CD8-positive, alpha-beta T cell (primary cell): ENCODE measurements at places on chromosomes 3 and 15.
A peak's percentile ranks its signal among the peaks of the same experiment; 100 is the strongest.

DNA sequence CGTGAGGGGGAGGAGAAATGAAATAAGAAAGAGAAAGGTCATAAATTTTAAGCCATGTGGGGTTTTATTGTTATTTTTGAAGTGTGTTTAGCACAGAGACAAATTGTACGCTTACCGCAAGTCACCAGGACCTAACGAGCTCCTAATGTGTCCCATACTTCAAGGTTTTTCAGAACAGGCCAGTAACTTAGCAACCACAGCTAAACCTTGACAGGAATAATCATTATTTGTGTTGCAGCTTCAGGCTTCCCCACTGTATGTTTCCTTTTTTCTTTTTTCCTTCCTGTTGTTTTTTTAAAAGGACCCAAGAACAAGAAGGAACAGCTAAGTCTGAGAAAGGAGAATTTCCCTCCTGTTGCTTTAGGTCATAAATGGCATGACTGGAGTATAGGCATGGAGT is 160.8 kb downstream of the TUSC7 start:
- no peak for DNase-seq

DNA sequence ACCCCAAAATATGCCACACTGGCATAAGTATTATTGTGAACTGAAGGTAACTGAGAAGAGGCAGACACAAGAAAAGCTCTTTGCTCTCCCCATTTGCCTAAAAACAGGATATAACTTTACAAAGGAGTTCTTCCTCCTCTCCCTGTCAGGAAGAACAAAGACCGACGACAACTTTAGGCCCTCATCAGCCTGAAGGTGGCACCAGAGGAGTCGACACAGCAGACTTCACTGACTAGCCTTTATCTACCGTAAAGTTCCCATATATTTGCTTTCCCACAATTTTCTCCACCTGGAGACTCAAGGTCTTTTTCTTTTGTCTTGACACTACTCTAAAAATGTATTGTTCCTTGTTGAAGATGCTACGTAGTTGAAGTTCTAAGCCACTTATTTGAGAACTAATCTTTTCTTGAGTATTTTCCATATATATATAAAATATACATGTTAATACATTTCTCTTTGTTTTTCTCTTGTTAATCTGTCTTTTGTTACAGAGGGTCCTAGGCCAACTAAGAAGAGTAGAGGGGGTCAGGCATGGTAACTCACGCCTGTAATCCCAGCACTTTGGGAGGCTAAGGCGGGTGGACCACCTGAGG is 16.2 kb upstream of the XIRP1 start:
- no peak for DNase-seq

DNA sequence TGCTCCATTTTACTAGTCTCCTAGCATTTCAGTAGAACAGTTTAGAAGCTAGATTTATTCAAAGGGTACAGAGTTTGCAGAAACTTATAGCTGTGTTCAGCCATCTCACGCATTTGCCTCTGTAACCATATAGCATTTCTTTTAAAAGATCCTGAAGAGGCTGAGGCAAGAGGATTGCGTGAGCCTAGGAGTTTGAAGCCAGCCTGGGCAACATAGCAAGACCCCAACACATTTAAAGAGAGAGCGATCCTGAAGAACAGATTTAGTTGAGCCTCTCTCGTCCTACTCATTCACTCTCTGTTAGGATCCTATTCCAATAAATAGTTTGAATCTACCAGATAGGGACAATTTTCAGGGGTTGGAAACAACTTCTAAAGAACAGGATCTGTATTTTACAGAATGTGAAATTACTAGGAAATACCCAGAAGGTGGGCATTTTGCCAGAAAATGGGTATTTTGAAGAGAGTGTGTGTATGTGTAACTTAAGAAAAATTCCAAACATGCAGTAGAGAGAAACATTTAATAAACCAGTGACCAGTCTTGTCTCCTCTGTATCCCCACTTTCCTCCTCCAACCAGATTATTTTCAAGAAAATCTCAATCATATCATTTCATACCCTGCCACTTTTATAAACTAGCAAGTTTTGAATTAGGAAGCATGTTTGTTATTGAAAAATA is 4.5 kb downstream of the EIF3J start:
- no peak for DNase-seq

- DNase-seq: no peak
Measured at GRCh38 chr3:71229905-71230657, 353.4 kb downstream of the FOXP1 start.

DNA sequence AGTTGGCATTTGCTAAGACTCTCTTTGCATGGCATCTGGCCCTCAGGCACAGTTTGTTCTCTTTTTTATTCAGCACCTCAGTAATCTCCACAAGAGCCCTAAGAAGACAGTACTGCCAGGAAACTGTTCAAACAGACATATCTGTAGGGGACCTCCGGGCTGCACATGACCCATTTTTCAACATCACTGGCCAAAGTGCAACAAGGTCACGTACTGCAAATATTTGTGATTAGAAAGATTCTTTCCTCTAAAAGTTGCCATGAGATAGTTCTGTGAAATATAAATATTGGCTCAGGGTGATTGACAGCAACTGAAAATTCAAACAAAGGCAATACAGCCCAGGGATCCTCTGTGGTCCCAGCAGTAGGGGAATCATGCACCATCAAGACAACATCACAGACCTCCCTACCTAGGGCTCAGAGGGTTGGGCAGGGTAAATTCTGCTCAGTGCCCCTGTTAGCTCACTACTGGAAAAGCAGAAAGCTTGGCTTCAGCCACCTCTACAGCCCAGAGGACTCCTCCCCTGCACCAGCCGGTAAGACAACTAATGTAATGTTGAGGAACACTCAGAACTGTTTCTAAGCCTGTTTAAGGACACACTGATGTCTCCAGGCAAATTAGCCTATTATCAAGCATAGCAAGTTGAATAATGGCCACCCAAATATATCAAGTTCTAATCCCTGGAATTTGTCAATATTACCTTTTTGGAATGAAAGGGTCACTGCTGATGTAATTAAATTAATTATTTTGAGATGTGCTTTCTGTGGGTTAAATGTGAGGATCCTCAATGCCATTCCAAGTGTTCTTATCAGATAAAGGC is 117.4 kb upstream of the LPP start:
- no peak for DNase-seq

DNA sequence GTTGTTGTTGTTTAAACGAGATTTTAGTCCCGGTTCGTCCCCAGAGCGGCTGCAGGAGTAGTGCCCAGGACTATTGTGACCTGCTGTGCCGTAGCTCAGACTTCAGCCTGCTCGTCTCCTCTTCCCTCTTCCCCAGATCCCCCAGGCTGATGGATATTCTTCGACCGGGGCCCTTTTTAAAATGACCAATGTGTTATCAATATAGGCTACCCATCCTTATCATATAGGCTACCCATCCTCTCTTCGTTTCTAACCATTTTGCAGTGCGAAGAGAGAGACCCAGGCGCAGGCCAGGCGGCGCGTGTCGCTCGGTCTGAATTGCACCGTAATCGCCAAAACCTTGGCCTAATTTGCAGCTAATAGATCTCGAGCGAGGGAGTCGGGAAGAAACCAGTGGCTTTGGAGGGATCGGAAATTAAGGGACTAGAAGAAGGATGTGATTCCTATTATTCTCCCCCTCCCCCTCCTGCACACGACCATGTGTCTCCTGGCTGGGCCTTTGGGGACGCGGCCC is 23.0 kb downstream of the NR2F2 start:
- no peak for DNase-seq

DNA sequence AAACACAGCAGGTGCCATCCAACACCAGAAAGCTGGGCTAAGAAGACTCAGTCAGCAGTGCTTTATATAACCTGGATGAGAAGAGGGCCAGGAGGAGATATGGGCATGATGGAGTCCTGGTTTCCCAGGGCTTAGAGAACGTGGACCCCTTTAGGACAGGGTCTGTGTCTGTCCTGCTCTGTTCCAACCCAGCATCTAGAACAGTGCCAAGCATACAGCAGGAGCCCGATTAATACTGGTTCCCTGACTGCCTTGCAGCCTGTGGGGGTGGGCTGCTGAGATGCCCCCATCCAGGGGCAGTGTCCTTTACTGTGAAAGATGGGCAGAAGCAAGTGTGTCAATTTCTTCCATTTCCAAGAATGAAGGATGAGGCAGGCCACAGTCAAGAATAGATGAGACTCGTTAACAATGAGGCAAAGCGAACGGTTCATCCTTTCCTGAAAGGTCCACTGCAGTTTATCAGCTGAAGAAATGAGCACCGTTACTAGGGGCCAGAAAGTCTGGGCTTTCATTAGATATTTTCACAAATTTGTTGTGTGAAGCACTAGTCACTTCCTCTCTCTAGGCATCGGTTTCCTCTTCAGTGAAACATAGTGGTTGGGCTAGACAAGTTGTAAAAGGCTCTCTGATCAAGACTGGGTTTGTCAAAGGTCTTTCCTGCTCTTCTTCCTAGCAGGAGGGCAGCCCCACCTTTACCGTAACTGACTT is 72.0 kb upstream of the HERC1 start:
- DNase-seq: no peak

GRCh38 chr15:68274201-68274848 is 3.2 kb upstream of the FEM1B start:
- no peak for DNase-seq

- peak; percentile 56 for DNase-seq
Measured at GRCh38 chr15:40307421-40308211, at the start of gene PLCB2. Gene PLCB2 (minus strand): TSS chr15:40307935. CDS start chr15:40307672, 263 bp downstream.

DNA sequence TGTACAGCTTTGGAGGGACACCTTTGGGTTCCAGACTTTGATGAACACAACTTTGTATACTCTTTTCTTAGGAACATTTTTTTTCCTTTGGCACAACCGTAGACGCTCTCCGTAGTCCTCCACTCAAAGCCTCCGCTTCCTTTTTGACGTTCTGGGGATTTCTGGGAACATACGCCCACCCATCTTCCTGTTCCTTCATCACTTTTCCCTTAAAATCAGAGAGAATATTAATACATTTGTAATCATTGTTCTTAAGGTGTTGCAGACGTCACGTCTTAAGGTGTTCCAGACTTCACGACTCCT is 405 bp upstream of the SPG21 start:
- no peak for DNase-seq

DNA sequence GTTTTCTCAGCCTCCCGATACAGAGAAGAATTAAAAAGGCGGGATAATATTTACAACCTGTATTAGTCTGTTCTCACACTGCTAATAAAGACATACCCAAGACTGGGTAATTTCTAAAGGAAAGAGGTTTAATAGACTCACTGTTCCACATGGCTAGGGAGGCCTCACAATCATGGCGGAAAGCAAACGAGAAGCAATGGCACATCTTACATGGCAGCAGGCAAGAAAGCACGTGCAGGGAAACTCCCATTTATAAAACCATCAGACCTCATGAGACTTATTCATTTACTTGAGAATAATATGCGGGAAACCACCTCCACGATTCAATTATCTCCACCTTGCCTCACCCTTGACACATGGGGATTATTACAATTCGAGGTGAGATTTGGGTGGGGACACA is 27.5 kb upstream of the RPL39L start:
- no peak for DNase-seq

GRCh38 chr3:81876826-81877225 is 115.4 kb upstream of the GBE1 start:
- DNase-seq: no peak

DNA sequence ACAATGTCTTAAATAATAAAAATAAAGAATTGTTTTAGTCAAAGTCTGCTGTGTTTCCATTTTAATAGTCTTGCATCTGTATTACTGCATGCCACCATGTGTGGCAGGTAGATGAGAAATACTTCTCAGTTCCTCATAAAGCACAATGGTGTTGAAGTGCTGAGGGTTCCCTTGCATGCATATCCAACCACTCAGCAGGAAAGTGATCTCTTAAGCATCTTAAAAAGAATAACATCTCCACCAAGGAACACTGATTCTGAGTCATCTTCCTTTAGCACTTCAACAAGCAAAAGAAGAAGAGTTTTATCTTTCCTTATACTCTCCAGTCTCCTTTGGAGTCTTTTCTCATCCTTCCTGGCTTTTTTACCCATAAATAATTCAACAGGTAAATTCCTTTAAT is 602.0 kb downstream of the TBL1XR1 start:
- no peak for DNase-seq

DNA sequence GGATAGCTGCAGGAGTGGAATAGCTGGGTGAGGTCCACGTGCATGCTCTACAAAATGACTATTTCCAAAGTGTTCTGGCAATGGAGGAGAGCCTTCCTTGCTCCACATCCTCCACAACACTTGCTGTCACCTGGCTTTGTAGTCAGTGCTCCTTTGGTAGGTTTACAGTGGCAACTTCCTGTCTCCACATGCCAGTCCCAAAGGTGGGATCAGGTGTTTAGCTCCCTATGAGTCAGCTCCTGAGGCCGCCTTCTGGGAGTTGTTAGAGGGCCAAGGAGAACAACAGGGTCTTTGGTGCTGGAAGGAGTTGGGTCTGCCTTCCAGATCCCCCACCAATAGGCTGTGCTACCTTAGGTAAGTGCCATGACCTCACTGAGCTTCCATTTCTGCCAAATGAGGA is 15.3 kb upstream of the LIMD1 start:
- DNase-seq: no peak

- no peak for DNase-seq
Measured at GRCh38 chr3:146071632-146072031, 89.4 kb downstream of the PLOD2 start.

DNA sequence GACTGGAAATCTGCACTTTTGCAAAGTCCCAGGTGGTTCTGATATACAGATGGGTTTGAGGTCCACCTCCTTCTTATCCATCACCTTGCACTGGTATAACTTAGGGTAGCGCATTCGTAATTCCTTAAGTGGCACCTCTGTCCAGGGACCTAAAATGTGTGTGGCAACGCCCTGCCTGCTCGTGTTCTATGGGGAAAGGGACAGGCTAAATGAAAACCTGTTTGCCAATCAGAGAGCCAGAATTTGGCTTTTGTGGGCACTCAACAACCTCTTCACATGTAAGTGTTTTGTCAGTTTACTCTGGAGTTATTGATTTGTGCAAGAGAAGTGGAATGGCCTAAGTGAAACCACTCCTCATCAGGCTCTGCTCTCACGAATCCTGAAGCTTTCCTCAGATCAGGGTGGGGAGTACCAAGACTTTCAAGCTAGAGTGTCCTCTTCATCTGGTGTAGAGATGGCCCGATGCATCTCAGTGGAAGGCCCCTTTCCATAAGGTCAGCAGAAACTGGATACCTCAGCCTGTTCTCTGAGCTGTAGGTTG is 138.3 kb downstream of the ALDH1A2 start:
- DNase-seq: no peak

DNA sequence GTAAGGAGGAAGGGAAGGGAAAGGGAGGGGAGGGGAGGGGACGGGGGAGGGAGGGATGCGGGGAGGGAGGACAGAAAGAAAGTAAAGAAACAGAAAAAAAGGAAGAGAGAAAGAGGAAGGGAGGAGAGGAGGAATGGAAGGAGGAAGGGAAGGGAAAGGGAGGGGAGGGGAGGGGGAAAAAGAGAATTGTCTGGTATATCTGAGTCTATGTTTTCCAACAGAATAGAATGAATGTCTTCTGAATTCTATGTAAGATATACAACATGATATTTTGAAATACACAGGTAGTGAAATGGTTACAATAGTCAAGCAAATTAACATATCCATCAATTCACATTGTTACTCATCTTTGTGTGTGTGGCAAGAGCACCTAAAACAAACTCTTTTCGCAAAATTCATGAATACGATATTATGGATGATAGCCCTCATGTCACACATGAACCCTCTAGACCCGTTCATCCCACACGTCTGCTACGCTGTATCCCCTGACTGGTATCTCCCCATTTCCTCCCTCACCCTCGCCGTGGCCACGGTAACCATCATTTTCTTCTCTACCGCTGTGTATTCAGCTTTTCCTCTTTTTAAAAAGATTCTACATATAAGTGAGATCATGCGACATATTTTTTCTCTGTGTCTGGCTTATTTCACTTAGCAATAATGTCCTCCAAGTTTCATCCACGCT is 168.9 kb downstream of the XXYLT1 start:
- no peak for DNase-seq

- no peak for DNase-seq
Measured at GRCh38 chr3:23078735-23079134, 124.4 kb upstream of the UBE2E2 start.

- DNase-seq: no peak
Measured at GRCh38 chr15:55998478-55998877, 5.1 kb upstream of the NEDD4 start.
